ENCODE measurements at places on chromosomes 12 and 14.

GRCh38 chr12:64610660-64611340, 505 bp downstream of the RASSF3 start:
- peak; percentile 75 for DNase-seq

- peak; percentile 88 for DNase-seq
These were observed 120.0 kb upstream of the SLC38A2 start for GRCh38 chr12:46492471-46493085.

GRCh38 chr12:48980953-48981756, 3.0 kb downstream of the WNT1 start:
- DNase-seq, result no peak

GRCh38 chr14:99768381-99768780, 24.8 kb upstream of the EML1 start:
- DNase-seq, result peak; percentile 79

- peak; percentile 72 for DNase-seq
These were observed 485.0 kb downstream of the PRKD1 start for GRCh38 chr14:29442696-29443095.

- no peak for DNase-seq
These were observed 2.0 kb downstream of the AP1G2 start for GRCh38 chr14:23565626-23566025.

- DNase-seq, result no peak
These were observed 50.5 kb downstream of the TRAF3 start for GRCh38 chr14:102827716-102828115.

DNA sequence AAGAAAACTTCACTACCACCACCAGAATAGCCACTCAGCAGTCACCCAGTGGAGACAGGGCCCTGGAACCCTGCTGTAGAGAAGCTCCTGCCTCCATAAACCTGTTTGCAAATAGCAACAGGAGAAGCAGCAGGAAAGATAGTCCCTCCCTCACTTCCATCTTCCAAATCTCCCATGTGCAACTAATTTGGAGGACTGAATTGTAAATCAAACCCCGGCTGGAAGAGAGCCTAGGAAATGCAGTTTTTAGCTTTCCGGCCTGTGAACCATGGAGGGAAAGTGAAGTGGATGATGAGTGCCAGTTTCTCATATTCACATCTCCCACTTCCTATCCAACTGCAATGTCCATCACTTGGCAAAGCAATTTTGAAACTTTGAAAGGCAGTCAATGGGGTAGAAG, 167.2 kb upstream of the FRMD6 start:
- no peak for DNase-seq

DNA sequence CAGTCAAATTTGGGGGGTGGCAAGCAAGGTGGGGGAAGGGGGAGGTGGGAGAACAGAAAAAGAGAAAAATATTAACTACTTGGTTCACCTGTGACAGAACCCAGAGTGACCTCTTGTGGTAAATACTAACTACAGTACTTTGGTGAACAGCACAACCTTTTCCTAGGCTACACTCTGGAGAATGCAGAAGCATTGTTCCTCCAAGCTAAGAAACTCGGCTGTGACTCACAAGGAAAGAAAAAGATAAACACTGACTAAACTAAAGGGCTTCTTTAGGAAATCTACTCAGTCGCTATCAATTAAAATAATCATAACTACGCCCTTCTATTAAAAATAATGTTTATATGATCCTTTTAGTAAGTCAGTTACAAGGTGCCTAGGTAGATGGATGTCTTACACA, 5.4 kb downstream of the KCNH5 start:
- peak; percentile 34 for DNase-seq

GRCh38 chr14:71488703-71489191, 443.5 kb upstream of the RGS6 start:
- no peak for DNase-seq

- DNase-seq, result no peak
These were observed 246.3 kb downstream of the PRKD1 start for GRCh38 chr14:29681316-29681715.

DNA sequence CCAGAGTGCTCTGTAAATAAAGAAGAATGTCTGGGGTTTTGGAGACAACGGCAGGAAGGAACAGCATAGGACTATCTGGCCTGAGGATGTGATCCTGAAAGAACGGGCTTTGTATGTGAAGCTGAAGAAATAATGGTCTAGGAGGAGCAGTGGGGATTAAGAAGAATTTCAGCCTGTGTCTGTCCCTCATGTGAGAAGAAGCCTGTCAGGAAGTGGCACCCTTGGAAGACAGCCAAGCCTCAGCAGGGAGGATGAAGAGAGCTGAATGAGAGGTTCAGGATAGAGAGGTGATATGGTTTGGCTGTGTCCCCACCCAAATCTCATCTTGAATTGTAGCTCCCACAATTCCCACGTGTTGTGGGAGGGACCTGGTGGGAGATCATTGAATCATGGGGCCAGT, 56.9 kb upstream of the TCL1A start:
- peak; percentile 50 for DNase-seq

DNA sequence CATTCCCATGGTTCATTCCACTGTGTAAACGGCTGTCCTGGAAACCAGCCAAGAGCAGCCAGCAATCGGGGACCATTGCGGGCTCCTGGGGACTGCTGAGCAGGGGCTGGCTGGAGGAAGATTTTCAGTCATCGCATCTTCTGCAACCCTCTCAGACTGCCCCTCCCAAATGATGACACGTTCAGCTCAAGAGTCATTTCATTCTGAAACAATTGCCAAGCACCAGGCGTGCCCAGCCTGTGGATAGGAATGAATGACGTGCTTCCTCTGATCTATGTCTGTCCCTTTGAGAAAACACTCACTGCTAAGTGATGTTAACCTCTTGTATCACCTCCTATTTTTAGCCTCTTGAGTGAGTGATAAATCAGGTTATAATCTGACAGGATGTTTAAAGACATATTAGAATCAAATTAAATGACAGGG, 62.0 kb downstream of the NDUFA12 start:
- peak; percentile 62 for DNase-seq

DNA sequence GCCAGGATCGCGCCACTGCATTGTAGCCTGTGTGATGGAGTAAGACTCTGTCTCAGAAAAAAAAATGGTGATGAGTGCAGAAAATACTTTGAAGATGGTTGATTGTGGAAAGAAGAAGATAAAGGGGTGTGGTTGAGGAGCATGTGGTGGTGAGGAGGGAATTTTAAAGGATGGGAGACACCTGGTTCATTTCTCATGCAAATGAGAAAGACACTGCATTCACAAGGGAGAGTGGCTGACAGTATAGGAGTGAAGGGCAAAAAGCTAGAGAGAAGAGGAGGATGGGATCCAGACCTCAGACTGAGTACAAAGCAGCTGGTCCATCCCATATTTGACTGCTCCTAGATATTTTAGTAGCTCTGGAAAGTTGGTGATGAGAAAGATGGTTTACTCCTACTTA, 206.0 kb downstream of the SNAPC1 start:
- DNase-seq, result no peak

- no peak for DNase-seq
These were observed 61.4 kb downstream of the HMGA2 start for GRCh38 chr12:65885716-65886115.

DNA sequence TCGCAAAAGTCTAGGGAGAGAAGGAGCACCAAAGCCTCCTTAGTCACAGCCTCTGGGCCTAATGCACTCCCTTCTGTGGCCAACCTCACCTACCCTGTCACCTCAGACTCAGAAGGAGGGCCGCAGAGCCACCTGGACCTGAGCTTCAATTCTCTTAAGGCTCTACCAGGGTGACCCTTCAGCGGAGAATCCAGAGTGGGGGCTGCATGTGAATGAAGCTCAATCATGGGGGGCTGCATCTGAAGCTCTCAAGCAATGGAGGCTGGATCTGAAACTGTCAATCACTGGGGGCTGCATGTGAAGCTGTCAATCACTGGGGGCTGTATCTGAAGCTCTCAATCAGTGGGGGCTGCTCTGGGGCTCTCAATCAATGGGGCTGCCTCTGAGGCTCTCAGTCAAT, 43.1 kb upstream of the EIF5 start:
- DNase-seq, result no peak

DNA sequence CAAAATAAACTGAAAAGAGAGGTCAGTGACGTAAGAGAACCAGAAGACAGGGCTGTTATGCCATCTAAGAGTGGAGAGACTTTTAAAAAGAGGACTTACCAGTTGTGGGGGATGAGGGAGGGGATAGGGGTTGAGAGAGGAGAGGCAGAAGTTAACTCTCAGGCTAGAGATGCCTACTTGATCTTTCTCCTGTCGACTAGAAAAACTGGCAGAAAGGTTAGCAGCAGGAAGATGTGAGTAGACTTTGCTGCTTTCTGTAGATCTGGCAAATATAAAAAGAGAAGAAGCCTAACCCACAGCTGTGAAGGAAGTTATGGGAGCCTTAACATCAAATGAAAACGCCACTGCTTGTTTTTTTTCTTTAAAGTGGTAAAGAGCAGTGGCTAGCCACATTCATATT, 10.7 kb downstream of the CREBL2 start:
- no peak for DNase-seq

GRCh38 chr12:122795807-122796206, 21.4 kb downstream of the CCDC62 start:
- DNase-seq, result no peak

GRCh38 chr12:115118177-115118724, 434.3 kb upstream of the TBX3 start:
- DNase-seq, result no peak

DNA sequence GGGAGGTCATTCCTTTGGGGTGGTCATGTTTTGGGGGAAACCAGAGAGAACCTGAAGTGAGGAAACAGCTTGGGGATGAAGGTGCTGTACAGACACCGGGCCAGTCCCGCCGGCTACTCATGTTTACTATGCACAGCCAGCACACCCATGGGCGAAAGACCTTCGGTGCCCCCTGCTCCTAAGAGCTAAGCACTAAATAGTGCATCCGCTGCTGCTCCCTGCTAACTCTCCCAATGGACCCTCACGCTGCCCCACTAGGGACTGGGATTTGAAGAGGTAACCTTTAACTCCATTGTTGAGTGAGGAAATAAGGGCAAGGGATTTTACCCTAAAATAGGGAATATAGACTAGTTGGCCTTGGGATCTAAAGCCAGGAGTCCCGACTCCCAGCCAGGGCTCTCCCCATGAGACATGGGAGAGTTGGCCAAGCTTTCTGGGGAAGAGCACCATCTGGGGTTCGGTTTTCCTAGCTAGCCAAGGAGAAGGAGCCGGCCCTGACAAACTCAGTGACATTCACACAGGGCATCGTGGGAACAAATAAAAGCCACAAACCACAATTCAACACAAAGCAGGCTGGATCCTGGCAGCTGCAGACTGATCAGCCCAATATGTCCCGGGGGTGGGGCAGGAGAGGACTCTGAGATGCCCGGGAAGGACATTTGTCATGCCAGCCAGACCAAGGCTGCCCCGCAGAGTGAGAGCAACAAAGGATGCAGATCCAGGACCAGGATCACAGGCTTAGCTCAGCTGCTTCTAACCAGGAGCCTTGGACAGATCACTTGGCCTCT, 91.7 kb downstream of the SINHCAF start:
- peak; percentile 26 for DNase-seq

DNA sequence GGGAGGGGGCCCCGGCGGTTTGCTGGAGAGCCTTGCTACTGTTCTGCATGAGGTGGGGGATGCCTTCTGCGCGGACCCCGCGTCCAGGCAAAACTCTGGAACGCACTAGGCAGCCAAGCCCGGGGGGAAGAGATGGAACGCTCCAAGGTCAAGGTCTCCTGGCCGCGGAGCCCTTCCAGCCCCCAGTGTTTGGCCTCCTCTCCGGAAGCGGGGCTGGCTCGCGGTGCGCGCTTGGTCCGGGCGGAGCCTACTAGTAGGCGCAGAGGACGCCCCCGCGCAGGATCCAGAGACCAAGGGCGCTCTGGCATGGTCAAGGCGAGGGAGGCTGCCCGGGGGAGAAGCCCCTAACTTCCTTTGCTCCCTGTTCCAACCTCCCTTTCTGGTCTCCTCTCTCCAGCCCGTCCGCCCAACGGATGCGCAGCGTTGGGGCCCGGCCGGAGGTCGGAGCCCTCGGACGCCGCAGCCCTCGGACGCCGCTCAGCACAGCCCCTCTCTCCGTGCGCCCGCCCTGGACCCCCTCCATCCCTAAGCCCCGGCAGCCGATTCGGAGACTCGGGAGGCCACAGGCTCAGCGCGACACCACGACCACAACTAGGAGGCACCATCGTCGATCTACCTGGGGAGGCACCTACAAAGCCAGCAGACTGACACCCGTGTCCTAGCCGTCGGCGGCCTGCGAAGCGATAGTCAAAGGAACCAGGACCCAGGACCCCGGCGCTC, 669 bp upstream of the KCNK13 start:
- DNase-seq, result peak; percentile 51

- peak; percentile 70 for DNase-seq
These were observed 364.9 kb downstream of the GALC start for GRCh38 chr14:87628129-87628528.

GRCh38 chr12:132428936-132429601, 60.9 kb upstream of the FBRSL1 start:
- DNase-seq, result peak; percentile 45

- DNase-seq, result peak; percentile 5
These were observed 176.7 kb upstream of the SEL1L start for GRCh38 chr14:81710232-81710845.

GRCh38 chr14:90518941-90519256, 122.1 kb downstream of the CALM1 start:
- DNase-seq, result peak; percentile 67

DNA sequence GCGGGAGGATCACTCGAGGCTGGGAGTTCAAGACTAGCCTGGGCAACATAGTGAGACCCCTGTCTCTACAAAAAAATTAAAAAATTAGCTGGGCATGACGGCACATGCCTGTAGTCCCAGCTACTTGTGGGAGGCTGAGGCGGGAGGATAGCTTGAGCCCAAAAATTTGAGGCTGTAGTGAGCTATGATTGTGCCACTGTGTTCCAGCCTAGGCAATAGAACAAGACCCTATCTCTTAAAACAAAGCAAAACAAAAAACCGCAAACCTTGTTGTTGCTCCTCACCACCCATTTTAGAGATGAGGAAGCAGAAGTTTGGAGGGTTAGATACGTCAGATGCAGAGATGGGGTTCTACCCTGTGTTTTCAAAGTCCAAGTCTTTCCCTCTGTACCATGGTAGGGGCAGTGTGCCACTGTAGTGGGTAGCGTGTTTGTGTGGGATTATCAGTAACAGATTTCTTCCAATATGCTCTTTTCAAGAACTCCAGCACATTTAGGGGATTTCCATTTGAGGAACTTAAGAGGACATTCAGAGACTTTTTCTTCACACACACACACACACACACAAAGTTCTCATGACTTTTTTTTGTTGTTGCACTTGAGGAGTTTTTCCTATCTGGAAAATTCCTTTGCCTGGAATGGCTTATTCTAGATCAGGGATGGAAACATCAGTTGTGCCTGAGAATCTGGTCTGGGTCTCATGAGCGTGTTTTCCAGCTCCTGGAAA, 186.5 kb downstream of the CHST11 start:
- no peak for DNase-seq

All from Daoy (cell line).